ENCODE measurements at places on chromosomes 2 and 18. TPM values are rescaled to one million over a fixed set of nuclear protein-coding genes. Genes with fewer than 3 reads are reported as not detected.

- DNase-seq: no peak
- peak overlapping the region; percentile 69 for H3K4me3 ChIP-seq
- H3K36me3 ChIP-seq: no peaks in the 10 kb centered on the region
- peaks cover 41% of the 10 kb centered on the region for H3K4me1 ChIP-seq
- H3K27me3 ChIP-seq: no peaks in the 10 kb centered on the region
Observed at GRCh38 chr2:207531032-207531952, 1.5 kb downstream of the CREB1 start.

- no peak overlapping the region for H3K27ac ChIP-seq
- H3K27me3 ChIP-seq: no peaks in the 10 kb centered on the region
- H3K4me1 ChIP-seq: no peaks in the 10 kb centered on the region
- H3K4me3 ChIP-seq: no peak overlapping the region
- no peak for DNase-seq
Observed at GRCh38 chr2:150296770-150297546, 190.5 kb downstream of the RND3 start.

DNA sequence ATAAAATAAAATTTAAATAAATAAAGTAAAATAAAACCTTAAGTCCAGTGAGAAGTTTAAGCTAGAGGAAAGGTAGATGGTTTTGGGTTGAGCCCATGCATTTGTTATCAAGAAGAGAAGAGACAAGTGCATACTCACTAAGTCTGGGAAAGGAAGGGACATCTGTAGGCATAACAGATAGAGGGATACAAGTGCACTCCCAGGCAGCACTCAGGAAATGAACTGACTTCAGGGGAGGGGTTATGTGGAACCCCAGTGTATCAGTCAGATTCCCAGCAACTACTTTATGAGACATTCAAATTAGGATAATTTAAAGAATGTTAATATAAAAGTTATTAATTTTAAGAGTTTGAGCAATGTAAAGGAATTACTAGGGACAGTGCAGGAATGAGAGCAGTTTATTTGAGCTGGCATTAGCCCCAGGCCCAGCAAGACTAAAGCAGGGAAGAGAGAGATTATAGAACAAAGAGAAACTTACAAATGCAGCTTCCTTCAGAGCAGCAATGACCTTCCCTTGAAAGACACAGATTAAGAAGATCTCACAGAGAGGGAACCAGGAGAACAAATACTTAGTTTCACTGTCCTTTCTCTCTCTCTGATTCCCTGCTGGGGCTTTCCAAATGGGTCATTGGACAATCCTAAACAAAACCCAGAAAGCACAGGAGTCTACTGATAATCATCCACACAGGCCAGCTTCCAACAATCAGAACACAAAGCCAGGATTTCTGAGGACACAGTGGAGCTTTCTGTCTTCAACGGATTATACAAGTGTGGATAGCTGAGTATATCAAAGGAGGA lies 109.7 kb downstream of the ERBB4 start:
- H3K36me3 ChIP-seq: no peaks in the 10 kb centered on the region
- no peak overlapping the region for H3K4me3 ChIP-seq
- DNase-seq: no peak
- H3K27me3 ChIP-seq: no peaks in the 10 kb centered on the region
- no peaks in the 10 kb centered on the region for H3K4me1 ChIP-seq
- H3K27ac ChIP-seq: no peak overlapping the region

- H3K4me3 ChIP-seq: no peak overlapping the region
- DNase-seq: no peak
- H3K27ac ChIP-seq: no peak overlapping the region
- H3K4me1 ChIP-seq: no peaks in the 10 kb centered on the region
Observed at GRCh38 chr2:163527381-163527780, 208.4 kb downstream of the FIGN start.

- no peak overlapping the region for H3K27ac ChIP-seq
- H3K4me1 ChIP-seq: no peaks in the 10 kb centered on the region
- no peak overlapping the region for H3K4me3 ChIP-seq
Observed at GRCh38 chr2:10234409-10235094, 68.2 kb upstream of the HPCAL1 start.

DNA sequence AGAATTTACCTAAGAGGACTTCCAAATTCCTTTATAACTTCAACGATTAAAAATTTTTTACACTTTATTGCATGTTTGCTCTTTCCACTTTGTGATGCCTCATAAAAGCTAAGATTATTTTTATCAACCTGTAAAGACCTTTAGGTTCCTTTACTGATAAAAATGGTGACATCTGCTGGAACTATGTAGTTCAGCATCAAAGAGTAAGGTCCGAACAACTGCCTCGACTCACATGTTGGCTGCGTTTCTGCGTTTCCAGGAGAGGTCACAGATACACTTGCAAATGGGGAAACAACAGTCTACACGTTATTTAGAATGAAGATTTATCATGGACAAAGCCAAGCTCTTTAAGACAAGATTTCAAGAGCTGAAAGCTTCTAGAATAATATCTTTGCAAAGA lies 18.8 kb upstream of the TMX3 start:
- no peak overlapping the region for H3K27ac ChIP-seq
- no peak overlapping the region for H3K4me3 ChIP-seq
- H3K27me3 ChIP-seq: no peaks in the 10 kb centered on the region
- no peaks in the 10 kb centered on the region for H3K36me3 ChIP-seq
- H3K4me1 ChIP-seq: no peaks in the 10 kb centered on the region
- no peak for DNase-seq

DNA sequence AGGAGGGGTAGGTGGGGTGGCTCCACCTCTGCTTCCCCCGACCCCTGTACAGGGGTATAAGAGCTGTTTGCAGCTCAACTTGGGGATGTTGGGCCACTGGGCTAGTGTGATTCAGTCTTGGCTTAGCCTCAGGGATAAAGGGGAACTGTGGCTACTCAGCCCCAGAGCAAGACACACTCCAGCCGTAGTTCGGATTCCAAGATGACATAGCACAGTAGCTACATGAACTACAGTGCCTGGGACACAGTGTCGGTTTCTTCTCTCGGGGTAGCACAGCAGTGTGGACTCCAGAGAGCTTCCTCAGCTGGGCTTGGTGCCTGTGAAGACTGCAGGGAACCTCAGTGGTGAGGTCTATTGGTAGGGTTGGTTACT lies 21.1 kb downstream of the CARF start:
- no peaks in the 10 kb centered on the region for H3K4me1 ChIP-seq
- no peak for DNase-seq
- no peak overlapping the region for H3K27ac ChIP-seq
- no peak overlapping the region for H3K4me3 ChIP-seq
- no peaks in the 10 kb centered on the region for H3K36me3 ChIP-seq

DNA sequence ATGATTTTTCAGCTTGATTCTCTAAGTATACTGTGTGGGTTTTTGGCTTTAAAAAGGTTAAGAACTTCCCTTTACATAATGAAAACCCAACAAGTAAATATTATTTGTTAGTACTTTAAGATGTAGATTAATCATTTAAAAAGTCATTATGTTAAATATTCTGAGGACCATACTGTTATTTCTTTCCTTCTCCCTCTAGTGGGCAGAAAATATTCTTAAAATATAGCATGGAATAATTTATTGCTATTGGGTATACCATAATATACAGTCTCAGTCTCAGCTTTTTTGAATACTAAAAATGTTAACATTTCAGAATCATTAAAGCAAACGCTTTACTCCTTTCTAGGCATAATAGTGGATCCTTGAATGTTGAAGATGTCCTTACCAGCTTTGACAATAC lies 28.1 kb downstream of the CAMKMT start:
- H3K4me3 ChIP-seq: no peak overlapping the region
- H3K36me3 ChIP-seq: no peaks in the 10 kb centered on the region
- H3K27ac ChIP-seq: no peak overlapping the region
- no peaks in the 10 kb centered on the region for H3K4me1 ChIP-seq
- DNase-seq: no peak

GRCh38 chr2:198664321-198664720 lies 793.4 kb downstream of the SATB2 start:
- H3K27ac ChIP-seq: no peak overlapping the region
- H3K4me3 ChIP-seq: no peak overlapping the region
- no peaks in the 10 kb centered on the region for H3K36me3 ChIP-seq
- no peaks in the 10 kb centered on the region for H3K4me1 ChIP-seq

Gene IL18R1
- 26.5 TPM for total RNA-seq

Gene PELI1
- 35.8 TPM for total RNA-seq

Gene KIF5C
- 0.49 TPM for total RNA-seq

Measured in upper lobe of right lung (tissue), 1 donor.